ENCODE measurements at places on chromosomes 7 and 10. TPM values are rescaled to one million over a fixed set of nuclear protein-coding genes. Genes with fewer than 3 reads are reported as not detected.

The C10orf143 gene
- 4.7 TPM for total RNA-seq

DNA sequence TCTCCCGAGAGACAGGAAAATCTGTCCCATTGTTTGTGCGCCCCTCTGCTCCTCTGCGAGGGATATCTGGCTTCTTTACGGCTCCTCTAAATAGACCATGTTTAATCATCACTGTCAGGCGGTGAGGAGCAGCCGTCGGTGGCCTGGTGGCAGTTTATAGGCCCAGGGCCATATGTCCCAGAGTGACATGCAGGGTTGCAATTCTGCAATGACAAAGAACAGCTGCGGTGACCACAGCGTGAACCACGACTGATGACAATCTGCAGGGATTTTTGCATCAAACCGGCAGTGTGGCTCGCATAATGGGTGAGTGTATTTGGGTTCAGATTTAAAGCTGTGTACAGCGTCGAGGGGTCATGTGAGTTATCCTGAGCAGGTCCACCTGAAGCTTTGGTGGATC lies 41.5 kb downstream of the GATA3 start:
- peak; percentile 27 for DNase-seq

DNA sequence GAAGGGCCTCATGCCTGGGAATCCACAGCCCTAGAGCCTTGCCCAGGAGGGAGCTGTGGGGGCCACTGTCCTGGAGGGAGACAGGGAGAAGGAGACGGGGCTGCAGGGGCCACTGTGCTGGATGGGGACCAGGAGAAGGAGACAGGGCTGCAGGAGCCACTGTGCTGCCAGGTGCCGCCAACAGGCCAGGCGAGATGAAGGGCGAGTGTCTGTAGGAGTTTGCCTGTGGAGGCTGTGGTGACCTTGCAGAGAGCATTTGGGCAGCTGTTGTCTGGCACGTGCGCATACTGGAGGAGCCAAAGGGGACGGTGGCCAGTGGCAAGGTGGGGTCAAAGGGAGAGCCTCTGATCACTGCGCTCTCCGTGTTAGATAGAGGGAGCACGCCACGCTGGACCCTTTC lies 79.2 kb downstream of the NKX6-2 start:
- DNase-seq, result no peak

GRCh38 chr7:45237788-45238461 lies 80.3 kb downstream of the RAMP3 start:
- no peak for DNase-seq

The RPS24 gene
- 1,446 TPM for total RNA-seq

DNA sequence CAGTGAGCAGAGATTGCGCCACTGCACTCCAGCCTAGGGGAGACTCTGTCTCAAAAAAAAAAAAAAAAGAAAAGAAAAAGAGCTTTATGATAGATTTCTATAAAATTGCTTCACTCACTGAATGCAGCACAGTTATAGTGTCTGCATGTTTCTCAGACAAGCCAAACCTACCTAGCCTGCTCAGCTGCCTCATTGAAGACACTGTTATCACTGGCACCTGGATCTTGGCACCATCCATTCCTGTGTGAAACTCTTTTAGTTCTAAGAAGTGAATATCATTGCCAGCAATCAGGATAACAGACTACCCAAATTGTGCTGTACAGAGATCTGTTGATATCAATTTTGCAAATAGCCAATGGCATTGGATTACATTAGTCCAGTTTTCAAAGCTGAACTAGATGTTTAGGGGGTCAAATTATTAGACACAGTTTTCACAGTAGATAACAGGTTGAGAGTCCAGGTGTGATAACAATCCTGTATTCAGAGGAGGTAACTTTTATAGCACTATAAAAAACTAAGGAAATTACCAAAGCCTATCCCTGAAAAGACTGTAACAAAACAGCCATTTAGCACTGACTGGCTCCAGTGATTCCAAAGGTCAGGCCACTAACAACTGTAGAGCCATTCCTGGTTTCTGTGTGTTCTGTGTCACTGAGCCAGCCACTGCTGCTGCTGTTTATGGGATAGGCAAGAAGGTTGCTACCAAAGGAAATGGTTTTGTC lies 17.1 kb downstream of the PDSS1 start:
- DNase-seq, result no peak

DNA sequence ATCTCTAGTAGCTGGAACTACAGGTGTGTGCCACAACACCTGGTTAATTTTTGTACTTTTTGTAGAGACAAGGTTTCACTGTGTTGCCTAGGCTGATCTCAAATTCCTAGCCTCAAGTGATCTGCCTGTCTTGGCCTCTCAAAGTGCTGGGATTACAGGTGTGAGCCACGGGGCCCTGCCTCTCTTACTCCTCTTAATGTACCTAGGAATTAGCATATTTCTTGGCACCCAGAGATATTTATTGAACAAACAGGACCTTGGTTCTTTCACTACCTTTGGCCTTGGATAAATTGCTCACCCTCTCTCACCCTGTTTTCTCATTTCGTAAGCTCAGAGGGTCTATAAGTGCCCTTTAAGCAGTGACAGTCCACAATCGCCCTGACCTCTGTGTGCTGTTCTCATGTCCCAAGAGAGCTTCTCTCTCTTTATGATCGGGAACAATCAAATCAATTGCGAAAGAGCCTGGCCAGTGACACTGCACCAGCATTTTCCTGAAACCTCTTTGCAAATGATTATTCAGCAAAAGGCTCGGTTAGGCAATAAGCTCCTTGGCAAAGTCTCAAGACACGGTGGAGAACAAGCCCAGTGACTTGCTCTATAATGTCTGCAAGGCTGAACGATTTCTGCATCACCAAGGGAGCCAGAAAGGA lies 117.7 kb downstream of the APBB1IP start:
- DNase-seq, result no peak

- DNase-seq, result no peak
Measured at GRCh38 chr10:116126239-116126638, 146.8 kb downstream of the GFRA1 start.

The CRHR2 gene
- not detected for total RNA-seq

DNA sequence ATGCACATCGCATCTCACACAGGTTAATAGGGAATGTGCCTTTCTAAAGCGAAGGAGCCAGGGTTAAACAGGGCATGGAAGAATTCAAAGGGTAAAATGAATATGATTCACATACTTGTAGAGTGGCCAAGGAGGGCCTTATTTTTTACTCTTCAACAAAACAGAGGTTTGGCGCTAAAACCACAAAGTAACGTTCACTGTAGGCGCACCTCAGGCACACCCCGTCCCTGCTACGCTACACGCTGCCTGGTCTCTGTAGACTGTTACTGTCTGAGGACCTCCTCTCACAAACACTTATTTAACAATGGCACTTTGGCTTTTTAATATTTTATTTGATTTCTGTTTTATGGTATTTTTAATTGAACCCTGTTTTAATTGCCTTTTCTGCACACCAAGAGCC lies 462.1 kb upstream of the GALNT17 start:
- peak; percentile 34 for DNase-seq

GRCh38 chr7:155007947-155008346 lies 5.0 kb upstream of the PAXIP1 start:
- peak; percentile 39 for DNase-seq
